ENCODE measurements at places on chromosomes 5 and 9.

- DNase-seq = no peak
Measured at GRCh38 chr5:142584891-142585290, 101.0 kb downstream of the FGF1 start.

DNA sequence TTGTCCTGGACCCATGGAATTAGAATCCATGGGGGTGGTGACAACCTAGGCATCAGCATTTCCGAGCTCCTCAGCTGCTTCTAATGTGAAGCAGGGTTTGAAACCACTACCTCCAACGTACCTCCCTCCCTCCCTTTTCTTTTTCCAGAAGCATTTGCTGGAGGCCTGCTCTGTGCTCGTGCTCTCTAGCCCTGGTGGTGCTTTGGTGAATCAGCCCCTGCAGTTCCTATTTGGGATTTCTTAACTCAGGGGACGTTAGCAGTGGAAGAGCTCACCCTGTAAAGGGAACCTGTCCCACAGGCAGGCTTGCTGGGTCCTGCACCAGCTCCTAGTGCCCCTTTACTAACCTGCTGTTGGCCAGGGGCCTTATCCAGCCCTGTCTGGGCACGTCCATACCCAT is 55.0 kb downstream of the NSG2 start:
- no peak for DNase-seq

- no peak for DNase-seq
Measured at GRCh38 chr5:35026280-35026840, 21.4 kb downstream of the AGXT2 start.

GRCh38 chr9:13786131-13786530 is 506.6 kb upstream of the MPDZ start:
- DNase-seq = no peak

DNA sequence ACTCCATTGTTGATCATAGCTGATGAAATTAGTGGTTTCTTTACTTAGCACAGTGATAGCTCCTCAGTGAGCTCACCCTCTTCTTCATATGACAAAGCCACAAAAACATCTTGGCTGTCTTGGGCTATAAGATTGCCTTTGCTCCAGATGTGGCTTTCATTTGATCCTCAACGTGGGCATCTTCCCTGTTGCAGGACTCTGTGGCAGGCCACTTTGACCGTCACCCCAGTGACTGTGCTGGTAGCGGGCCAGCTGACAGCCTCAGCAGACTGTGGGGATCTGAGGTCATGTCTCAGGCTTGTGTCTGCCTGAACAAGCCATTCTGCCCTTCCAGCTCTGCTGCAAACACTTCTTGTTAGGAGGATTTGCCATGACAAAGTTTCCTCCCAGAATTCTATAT is 422.2 kb downstream of the NR2F1-AS1 start:
- no peak for DNase-seq
